ENCODE measurements at places on chromosomes 5 and 9. TPM values are rescaled to one million over a fixed set of nuclear protein-coding genes. Genes with fewer than 3 reads are reported as not detected.

The IFNA2 gene
- not detected for total RNA-seq

The GLDC gene
- 1.8 TPM for total RNA-seq

The CDC20B gene
- not detected for total RNA-seq

The SMIM3 gene
- 2.7 TPM for total RNA-seq

The ANXA2R gene
- 3.1 TPM for total RNA-seq

The SLC44A1 gene
- 50.3 TPM for total RNA-seq

The DOCK8 gene
- total RNA-seq = 0.36 TPM

The MROH2B gene
- not detected for total RNA-seq
